Thyroid gland (tissue), 4 donors: ENCODE measurements at places on chromosomes 2 and 18. TPM values are rescaled to one million over a fixed set of nuclear protein-coding genes. Genes with fewer than 3 reads are reported as not detected.

KLHL14 gene
- total RNA-seq = 18.9 TPM

ANKRD62 gene
- total RNA-seq = not detected

RAB6C gene
- 0.11 TPM for total RNA-seq

AMER3 gene
- total RNA-seq = not detected

ACAA2 gene
- total RNA-seq = 133 TPM

M1AP gene
- total RNA-seq = 2.6 TPM

BOLL gene
- total RNA-seq = 0.45 TPM

SPRED2 gene
- 25.1 TPM for total RNA-seq

SOWAHC gene
- 18.7 TPM for total RNA-seq

TXNDC2 gene
- total RNA-seq = not detected

AQP12B gene
- total RNA-seq = not detected

NEURL3 gene
- 0.40 TPM for total RNA-seq

MCFD2 gene
- total RNA-seq = 165 TPM

SP5 gene
- total RNA-seq = not detected

ASB18 gene
- total RNA-seq = not detected

GPAT2 gene
- 1.4 TPM for total RNA-seq

GAREM2 gene
- total RNA-seq = 2.8 TPM

SERPINB10 gene
- total RNA-seq = not detected

ACMSD gene
- not detected for total RNA-seq

NFATC1 gene
- 14.7 TPM for total RNA-seq

INHA gene
- 0.81 TPM for total RNA-seq
